ENCODE measurements at places on chromosomes 2 and 18.

- DNase-seq = no peak
These were observed 134.6 kb downstream of the CYP26B1 start for GRCh38 chr2:72012886-72013574.

DNA sequence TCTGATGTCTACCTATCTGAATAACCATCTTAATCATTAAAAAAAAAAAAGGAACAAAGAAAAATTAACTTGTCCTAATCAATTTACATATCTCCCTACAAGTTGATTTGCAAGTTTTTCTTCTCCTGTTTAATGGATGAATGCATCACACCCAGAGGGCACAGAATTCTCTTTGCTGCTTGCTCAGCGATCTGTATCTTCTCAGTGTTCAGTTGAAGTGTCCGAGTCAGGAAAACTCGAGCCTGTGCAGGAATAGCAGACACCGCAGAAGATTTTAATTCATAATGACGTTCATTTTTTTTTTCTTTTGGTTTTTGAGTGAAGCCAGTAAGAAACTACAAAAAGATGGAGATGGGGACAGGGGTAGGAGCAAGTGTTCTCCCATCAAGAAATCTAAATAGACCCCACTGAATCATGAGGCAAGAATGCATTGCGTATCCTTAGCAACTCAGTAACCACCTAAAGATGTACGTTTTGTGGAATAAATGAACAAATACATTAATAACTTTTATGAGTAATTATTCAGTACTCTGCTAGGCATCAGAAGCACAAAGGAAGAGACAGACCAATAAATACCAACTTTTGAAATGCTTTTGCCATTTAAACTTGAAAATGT lies 675.5 kb downstream of the LRP1B start:
- DNase-seq = no peak

- no peak for DNase-seq
These were observed 21.1 kb downstream of the ARHGAP15 start for GRCh38 chr2:143150287-143150686.

- no peak for DNase-seq
These were observed 9.0 kb upstream of the EN1 start for GRCh38 chr2:118856330-118856977.

DNA sequence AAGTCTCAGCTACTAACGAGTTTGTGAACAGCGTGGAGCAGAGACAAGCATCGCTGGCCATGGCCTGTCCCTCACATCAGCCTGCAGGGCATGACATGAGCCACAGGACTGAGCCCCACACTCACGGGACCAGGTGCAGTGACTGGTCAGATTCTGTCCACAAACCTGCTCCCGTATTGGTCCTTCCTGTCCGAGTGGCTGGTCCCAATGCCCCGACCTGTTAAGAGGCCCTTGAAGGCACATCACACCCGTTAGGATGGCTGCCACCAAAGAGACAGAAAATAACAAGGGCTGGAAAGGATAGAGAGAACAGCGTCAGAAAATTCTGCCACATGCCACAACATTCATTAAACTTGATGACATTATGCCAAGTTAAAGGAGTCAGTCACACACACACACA lies 403.2 kb upstream of the MYT1L start:
- no peak for DNase-seq

GRCh38 chr2:175251425-175252041 lies 70.0 kb upstream of the ATP5MC3 start:
- DNase-seq = peak; percentile 8

DNA sequence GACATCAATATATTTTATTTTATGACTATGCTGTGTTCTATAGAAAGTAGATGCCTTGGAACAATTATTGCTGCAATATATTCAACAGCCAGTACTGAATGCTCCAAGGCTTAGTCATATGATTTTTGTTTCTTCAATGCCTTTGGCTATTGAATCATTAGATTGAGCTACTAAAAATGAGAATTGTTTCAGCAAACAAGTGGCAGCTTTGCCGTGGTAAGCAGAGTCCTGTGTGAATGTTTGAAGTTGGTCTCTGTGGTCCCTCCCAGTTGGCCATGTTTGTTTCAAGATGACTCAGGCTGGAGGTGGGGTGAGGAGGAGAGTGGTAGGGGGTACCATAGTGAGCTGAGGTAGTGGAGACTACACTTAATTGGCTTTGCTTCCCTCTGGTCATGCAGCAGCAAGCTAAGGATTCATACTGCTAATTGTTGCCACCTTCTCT lies 198.6 kb upstream of the EPAS1 start:
- no peak for DNase-seq
